ENCODE measurements at places on chromosomes 13 and 19.

- no peak for DNase-seq
Measured at GRCh38 chr13:35345992-35346391, 130.5 kb downstream of the MAB21L1 start.

GRCh38 chr19:38554676-38555141 is 63.0 kb downstream of the MAP4K1 start:
- DNase-seq = no peak

GRCh38 chr13:79772811-79773210 is 291.9 kb downstream of the NDFIP2 start:
- DNase-seq = no peak

DNA sequence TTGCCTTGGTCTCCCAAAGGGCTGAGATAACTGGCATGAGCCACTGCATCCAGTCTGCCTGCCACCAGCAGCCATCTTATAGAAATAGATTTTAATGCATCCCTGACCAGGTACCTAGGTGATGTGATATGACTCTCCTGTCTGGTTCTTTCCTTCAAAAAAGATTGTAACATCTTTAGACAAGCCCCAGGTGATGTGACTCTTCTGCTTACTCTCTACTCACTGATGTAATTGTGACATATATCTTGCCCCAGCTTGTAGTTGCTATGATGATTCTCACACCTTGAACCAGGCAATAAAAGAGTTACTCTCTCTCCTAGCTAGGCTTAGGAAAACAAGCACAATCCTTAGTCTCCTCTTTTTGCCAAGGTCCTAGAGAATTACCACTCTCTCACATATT is 30.6 kb upstream of the ZNF681 start:
- no peak for DNase-seq

DNA sequence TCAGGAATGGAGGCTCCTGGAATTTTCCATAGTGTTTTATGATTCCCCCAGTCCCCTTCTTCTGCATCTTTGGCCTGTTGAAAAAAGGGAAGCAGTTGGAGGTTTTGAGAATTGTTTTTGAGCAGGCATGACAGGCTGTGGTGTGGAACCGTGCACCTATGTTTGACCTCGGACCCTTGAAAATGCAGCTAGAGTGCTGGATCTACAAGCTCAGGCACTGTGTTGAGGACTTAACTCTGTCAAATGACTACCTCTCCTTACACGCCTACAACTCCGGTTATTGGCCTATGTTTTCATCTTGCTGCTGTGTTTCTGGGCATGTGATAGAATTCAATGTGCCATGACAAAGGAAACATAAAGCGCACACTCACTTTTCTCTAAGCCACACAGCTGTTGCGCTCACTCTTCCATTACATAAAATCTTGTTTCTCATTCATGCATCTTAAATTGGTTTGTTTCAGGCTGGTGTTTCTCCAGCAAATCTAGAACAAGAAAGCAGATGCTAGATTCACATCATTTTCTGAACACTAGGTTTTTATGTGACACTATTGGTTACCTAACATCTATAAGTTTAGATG is 616.6 kb downstream of the FGF9 start:
- DNase-seq = no peak

GRCh38 chr19:43499042-43499441 is 5.5 kb downstream of the PHLDB3 start:
- no peak for DNase-seq

DNA sequence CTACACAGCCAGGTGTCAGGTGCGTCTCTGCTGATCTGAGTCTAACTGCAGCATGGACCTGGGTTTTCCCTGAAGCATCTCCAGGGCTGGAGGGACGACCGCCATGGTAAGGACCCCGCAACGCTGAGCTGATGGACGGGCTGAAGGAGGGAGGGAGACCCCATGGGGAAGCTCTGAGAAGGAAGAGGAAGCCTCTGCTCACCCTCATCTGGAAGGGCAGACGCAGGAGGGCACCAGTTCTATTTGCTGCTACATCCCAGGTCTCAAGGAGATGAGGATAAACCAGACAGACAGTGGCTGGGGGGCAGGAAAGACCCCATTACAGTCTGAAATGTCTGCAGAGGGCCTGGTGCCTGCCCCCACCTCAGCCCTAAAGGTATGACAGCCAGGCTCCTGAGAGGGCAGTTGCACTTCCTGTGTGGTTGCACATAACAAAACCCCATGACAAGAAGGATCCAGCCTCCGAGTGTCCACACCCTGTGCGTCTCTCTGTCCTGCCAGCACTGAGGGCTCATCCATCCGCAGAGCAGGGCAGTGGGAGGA is at the start of gene LILRA2:
LILRA2 (plus strand) TSS at position 461 of the 543 bp plus-strand sequence. CDS start 89 bp downstream, outside the sequence.
- DNase-seq = no peak

- no peak for DNase-seq
Measured at GRCh38 chr13:40639221-40639681, 27.2 kb downstream of the FOXO1 start.

All from HAP-1 (cell line).